ENCODE measurements at places on chromosomes 16 and 17.

DNA sequence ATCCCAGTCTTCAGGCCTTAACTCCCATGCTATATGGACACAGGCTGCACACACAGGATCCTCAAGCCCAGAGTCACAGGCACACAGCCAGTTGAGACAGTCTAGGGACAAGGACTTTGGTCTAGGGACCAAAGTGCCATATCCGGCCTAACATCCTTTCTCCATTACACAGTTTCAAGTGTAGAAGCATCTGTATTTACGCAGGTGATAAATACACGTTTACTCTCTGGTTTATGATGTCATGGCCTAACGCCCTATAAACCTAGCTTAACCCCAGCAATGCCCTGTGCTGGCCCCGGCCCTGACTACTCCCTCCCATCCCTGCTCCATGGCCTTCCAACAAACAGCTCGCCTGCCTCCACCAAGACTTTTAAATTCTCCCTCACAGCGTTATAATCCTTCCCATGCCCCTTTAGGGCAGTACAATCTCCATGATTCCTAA lies 17.1 kb downstream of the CUEDC1 start:
- no peak for DNase-seq

DNA sequence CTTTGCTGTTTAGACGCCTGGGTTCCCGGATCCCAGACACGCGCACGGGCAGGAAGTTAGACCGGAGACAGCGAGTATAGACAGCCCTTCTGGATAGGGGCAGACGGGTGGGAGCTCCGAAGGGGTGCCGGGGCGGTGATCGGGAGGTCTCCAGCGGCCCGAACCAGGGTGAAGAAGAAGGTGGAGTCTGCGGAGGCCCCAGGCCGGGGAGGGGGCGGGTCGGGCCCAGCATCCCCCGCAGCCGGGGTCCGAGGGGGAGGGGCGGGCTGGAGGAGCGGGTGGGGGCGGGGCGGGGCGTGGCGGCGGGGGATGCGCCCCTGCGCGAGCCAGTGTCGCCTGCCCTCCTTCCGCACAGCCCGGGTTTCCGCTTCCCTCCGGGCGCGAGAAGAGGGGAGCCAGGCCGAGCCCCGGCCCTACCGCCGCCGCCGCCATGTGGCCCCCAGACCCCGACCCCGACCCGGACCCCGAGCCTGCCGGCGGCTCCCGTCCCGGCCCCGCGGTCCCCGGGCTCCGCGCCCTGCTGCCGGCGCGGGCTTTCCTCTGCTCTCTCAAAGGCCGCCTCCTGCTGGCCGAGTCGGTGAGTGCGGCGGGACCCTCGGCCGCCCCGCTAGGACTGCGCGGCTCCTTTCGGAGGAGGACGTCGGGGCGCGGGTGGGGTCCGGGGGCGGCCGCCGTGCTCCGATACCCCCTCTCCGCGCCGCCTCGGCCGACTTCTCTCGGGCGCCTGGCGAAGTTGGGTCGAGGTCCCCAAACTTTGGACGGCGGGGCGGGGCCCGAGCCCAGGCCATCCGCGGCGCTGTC lies at the start of gene CMTM3:
Gene CMTM3, plus strand, starts transcription at position 329 of the 801 bp plus-strand sequence. Its CDS starts 102 bp downstream, at position 431.
- DNase-seq, result peak; percentile 71

DNA sequence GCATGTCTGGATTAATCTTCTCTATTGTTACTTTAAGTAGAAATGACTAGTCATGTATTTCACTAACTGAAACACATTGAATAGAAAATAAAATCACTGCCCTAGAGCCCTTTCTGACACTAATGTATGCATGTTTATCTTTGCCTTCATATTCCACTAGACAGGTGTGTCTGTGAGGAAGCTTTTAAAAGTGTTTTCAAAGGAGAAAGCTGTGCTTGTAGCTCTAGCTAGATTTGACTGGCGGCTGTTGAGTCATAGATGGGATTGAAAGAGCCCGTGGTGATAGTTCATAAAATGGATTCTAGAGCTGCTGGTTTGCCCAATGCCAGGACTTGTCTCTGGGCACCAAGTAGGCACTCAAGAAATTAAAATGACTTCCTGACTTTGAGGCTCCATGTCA lies 189.0 kb upstream of the PIRT start:
- no peak for DNase-seq

DNA sequence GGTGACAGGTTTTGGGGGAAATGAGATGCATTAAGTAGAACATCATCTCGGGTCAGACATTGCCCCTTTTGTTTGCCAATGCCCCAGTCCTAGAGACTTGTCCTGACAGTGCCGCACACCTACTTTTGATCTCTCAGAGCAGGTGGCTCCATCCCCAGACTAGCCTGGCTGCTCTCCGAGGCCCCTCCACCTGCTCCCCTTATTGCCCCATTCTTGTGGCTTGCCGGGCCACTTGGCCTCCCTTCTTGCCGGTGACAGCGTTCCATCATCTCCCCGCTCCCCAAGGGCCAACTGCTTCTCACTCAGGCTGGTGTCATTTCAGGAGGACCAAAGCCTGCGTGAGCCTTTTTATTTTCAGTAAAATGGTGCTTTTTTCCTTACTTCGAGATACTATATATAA lies 14.9 kb downstream of the UBFD1 start:
- DNase-seq, result no peak

DNA sequence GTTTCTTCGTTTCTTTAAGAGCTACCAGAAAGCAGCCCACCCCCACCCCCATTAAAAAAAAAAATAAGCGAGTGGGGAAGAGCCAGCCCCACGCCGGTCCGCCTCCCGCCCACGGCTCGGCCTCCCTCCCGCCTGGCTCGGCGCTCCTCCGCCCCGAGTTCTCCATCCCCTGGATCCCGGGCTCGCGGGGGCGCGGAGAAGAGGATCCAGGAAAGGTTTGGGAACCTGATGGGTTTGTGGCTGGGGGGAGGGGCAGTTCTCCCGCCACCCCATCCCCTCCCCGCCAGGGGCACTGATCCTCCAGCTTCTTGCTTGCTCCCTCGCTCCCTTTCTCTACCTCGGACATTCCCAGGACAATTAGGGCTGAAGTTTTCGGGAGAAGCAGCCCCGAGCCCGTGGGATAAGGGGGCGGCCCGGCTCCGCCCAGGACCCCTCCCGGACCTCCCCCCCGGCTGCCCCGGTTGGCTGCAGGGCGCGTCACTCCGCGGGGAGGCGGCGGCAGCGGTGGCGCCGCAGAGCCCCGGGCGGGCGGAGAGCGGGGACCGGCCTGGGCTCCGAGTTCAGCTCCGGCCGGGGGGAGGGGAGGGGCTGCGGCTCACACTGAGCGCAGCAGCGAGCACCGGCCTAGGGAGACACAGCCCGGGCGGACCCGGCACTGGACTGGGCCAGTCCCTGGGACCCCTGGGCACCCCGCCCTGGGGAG lies 1.0 kb upstream of the SALL1 start:
- no peak for DNase-seq

DNA sequence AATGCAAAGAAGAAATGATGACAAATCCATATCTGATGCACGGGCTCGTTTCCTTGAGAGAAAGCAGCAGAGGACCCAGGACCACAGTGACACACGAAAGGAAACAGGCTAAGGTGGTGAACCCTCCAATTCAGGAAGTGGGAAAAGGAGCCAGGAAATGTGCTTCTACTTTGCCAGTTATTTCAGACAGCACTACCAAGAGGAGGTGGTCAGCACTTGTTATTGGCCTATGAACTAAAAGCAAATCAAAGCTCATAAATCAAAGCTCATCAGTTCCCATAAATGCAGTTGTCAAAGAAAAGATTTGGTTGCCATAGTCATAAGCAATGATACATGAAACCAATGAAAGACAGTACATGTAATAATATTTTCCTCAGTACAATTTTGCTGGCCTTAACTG lies 12.6 kb upstream of the CLTC start:
- no peak for DNase-seq
